ENCODE measurements at places on chromosomes 3 and 15.
A peak's percentile ranks its signal among the peaks of the same experiment; 100 is the strongest.

DNA sequence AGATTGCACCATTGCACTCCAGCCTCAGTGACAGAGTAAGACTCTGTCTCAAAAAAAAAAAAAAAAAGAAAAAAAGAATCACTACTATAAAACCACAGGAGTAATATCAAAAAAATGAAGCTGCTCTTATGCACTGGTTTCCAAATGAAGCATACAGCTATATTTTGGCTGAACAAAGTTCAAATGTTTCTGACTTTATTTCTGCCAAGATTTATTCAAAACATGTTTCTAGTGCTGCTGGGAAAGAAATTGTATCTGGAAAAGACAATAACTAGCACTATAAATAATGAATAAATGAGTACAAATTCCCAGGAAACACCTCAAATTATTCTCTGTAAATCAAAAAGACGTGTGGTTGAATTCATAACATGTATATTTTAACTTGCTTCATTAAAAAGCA, 102.5 kb upstream of the MME start:
- no peak for DNase-seq

- DNase-seq = no peak
Observed at GRCh38 chr3:44412365-44412764, 65.1 kb downstream of the ZNF445 start.

DNA sequence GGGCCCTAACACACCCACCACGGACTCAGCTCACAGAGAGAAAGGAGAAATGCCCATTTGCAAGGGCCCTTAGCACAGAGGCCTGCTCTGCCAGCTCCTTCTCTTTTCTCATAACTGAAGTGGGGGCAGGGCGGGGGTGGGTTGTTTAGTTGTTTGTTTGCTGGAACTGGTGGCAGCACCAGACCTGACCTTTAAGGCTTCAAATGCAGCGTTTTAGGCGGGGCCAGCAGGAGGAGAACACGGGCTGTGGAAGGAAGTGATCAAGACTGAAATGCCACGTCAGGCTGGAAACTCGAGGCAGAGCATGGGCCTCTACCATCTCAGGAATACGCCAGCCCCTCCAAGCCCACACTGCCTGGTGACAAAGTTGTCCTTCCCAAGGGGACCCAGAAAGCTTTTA, 9.3 kb downstream of the CACNA2D2 start:
- DNase-seq = no peak

DNA sequence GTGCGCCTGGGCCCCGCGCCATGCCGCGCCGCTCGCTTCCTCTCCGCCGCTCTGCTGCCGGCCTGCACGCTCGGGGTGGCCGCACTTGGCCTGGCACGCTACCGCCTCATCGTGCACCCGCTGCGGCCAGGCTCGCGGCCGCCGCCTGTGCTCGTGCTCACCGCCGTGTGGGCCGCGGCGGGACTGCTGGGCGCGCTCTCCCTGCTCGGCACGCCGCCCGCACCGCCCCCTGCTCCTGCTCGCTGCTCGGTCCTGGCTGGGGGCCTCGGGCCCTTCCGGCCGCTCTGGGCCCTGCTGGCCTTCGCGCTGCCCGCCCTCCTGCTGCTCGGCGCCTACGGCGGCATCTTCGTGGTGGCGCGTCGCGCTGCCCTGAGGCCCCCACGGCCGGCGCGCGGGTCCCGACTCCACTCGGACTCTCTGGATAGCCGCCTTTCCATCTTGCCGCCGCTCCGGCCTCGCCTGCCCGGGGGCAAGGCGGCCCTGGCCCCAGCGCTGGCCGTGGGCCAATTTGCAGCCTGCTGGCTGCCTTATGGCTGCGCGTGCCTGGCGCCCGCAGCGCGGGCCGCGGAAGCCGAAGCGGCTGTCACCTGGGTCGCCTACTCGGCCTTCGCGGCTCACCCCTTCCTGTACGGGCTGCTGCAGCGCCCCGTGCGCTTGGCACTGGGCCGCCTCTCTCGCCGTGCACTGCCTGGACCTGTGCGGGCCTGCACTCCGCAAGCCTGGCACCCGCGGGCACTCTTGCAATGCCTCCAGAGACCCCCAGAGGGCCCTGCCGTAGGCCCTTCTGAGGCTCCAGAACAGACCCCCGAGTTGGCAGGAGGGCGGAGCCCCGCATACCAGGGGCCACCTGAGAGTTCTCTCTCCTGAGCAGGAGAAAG, 951 bp downstream of the GPR62 start:
- DNase-seq = no peak

- DNase-seq = no peak
Observed at GRCh38 chr15:54810496-54810895, 386.2 kb downstream of the RSL24D1 start.

DNA sequence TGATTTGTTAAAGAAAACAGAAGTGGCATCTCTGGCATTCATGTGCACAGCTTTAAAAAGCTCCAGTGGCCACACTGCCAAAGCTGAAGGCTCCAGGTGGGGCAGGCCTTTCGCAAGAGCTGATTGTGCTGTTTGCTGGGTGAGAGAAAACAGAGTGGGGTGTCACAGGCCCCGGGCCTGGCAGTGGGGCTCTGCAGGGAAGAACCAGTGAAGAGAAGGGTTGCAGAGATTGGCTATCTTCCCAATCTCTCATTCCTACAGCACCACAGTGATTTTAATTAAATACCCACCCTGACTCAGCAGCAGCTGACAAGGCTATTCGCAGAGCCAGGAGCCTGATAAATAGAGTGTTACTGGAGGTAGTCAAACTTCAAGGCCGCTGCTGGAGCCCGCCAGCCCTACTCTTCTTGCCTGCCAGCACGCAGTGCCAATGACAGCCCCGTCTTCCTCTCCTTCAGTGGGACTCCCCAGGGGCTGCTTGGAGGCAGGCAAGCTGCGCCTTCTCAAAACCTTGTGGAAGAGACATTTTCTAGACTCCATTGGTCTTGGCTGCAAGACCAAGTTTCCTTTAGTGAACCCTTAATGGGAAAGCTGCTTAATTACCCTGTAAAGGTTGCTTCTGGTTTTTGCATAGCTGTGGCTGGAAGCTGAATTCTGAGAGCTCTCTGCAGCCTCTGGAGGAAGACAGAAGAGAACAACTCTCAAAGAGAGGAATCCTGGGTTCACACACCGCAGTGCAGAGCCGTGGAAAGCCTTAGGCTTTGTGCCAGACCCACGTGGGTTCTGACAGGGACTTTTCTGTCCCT, 225.8 kb upstream of the SLCO3A1 start:
- no peak for DNase-seq

GRCh38 chr15:29873264-29873663, 51.0 kb upstream of the TJP1 start:
- no peak for DNase-seq

GRCh38 chr3:149990423-149990948, 19.8 kb upstream of the PFN2 start:
- no peak for DNase-seq

DNA sequence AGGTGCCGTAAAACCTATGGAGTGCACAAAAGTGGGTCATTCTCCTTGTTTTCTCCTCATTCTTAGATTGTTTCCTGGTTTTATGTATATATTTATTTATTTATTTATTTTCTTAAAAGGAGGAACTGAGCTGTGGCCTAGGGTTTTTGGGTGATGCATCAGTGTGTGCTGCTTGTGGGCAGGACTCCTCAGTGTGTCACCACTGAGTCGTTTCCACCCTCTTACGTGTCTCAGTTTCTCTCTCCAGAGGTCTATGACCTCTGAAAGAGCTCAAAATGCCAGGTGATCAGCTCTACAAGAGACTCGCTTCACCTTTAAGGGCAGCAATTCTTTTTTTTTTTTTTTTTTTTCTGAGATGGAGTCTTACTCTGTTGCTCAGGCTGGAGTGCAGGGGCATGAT, 72.9 kb downstream of the CD200 start:
- DNase-seq = peak; percentile 24

DNA sequence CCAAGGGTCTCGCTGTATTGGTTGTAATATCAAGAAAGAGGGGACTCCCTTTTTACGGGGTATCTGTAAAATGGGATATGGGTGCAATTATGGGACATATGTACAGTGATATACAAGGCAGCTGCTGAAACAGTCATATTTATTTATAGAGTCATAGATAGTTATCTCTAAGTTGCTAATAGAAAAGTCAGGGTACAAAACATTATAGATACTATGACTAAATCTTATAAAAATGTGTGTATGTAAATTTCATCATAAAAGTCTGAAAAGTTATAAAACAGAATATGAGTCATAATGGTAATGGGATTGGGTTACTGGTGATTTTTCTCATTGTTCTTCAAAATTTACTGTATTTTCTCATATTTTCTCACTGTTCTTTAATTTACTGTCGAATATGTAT, 344.9 kb upstream of the SLCO3A1 start:
- DNase-seq = no peak

- no peak for DNase-seq
Observed at GRCh38 chr3:63095-63765, 133.3 kb upstream of the CHL1 start.

GRCh38 chr3:113532698-113533533, 561 bp downstream of the SIDT1 start:
- peak; percentile 75 for DNase-seq

GRCh38 chr3:194382892-194383223, 13.3 kb upstream of the LRRC15 start:
- DNase-seq = no peak

GRCh38 chr3:46946416-46946815, 30.1 kb downstream of the CCDC12 start:
- DNase-seq = no peak

Data from NK-92 treated with Interleukin-12 subunit alpha and Interleukin-12 subunit beta, amount 100 ng/mL, for 24 hours (cell line).